ENCODE measurements at places on chromosomes 7 and 10.

DNA sequence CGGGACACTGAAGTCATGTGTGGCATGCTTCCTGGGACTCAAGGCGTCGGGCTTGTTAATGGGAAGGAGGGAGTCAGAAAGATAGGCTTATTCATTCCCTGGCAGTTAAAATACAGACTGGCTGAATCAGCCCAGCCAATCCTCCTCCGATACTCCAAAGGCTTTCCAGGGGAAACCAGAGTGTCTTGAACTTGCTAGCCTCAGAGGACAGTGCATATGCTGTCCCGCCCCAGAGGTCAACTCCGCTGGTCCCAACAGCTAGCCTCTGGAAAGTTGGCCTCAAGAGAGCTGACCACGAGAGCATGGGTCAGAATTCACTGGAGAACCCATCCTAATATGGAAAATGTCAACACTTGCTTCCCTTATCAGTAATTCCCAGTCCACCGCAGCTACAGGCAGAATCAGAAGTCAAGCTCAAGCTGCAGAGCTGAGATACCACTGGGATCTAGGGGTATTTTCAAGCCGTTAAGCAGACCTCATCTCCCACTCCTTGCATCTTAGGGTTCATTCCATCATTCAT is 43.0 kb downstream of the ELMO1 start:
- no peak for DNase-seq

- DNase-seq, result no peak
Observed at GRCh38 chr7:22871661-22872060, 49.0 kb upstream of the TOMM7 start.

- no peak for DNase-seq
Observed at GRCh38 chr10:124296813-124297788, 121.6 kb downstream of the OAT start.

DNA sequence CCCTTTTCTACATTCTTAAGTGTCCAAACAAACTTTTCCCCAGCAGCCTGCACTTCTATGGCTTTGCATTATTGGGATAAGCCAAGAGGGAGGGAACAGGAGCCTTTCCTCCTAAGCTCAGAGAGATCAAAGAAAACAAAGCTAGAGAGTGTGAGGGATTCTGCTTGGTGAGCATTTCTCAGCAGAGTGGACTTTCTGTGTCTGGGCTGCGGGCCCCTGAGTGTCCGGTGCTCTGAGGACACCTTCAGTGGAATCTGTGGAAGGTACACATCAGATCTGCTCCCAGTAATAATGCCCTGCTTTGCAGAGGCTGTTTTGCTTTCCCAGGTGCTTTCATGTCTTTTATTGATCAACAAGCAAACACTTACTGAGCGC is 50.2 kb downstream of the KCNMA1 start:
- DNase-seq, result no peak

DNA sequence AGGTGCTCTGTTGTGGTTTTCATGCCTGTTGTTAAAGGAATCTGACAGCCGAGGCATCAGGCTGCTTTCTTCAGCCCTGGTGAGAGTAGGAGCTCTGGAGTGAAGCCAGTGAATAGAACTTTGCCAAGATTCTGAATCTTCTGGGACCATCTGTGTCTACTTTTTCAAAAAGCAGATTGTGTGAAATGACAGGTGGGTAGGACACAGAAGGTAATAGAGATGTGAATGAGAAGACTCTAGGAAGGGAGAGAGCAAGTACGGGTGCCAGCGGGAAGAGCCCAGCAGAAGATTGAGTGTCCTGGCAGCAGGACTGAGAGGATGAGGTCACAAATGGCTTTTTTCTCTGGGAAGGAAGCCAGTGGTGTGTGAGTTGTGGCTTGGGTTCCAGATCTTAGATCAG is 429.2 kb downstream of the SDK1 start:
- DNase-seq, result no peak

GRCh38 chr10:94546049-94546900 is 687 bp downstream of the HELLS start:
- DNase-seq, result no peak

- DNase-seq, result no peak
Observed at GRCh38 chr7:117478836-117479224, 995 bp upstream of the CFTR start.
